CD4-positive, alpha-beta memory T cell (primary cell): ENCODE measurements at places on chromosomes 7 and 10.
A peak's percentile ranks its signal among the peaks of the same experiment; 100 is the strongest.

GRCh38 chr10:22737587-22737986, 23.2 kb upstream of the PIP4K2A start:
- no peak for DNase-seq

- DNase-seq, result peak; percentile 57
Observed at GRCh38 chr10:97210543-97210960, 24.8 kb upstream of the SLIT1 start.

GRCh38 chr10:84654671-84655070, 326.3 kb downstream of the CCSER2 start:
- DNase-seq, result no peak

DNA sequence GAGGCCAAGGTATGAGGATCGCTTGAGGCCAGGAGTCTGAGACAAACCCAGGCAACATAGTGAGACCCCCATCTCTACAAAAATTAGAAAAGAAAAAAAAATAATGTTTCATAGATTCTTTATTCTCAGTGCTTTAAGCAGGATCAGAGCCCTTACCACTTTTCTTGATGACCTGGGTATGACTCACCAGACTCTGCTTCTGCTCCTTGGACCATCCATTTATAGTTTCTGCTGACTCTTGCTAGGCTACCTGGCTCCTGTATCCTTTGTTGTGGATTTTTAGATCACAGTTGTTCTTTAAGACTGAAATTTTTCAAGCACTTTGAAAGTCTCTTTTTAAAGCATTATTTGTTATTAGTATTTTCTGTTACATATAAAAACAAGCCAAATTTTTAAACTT, 411.1 kb downstream of the GFRA1 start:
- DNase-seq, result no peak

GRCh38 chr7:38548605-38549004, 82.6 kb downstream of the AMPH start:
- DNase-seq, result no peak

DNA sequence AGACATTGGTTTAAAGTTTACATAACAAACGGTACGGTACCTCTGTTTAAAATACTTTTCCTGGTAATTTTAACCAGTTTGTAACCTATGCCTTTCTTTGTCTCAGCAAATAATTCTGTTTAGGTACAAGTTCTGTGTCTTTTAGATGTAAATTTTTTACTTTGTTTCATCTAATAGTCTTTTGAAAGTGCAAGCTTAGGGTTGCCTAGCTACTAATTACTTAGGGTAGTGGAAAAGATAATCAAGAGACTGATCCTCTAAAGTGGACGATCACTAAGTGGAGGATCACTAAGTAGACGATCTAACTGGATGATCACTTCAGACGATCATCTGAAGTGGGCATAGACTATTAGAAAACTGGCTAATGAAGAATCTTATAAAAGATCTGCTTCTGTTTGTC, 16.1 kb upstream of the FKBP9 start:
- DNase-seq, result no peak

DNA sequence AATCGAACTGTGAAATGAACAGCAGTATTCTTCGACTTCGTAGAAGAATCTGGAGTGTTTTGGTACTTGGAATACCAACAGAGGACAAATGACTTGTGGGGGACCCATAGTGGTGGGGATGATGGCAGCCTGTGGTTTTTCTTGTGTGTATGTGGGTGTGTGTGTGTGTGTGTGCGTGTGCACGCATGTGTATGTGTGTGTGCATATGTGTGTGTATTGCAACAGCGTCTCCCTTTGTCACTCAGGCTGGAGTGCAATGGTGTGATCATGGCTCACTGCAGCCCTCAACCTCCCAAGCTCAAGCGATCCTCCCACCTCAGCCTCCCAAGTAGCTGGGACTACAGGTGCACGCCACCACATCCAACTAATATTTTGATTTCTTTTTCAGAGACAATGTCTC, 9.4 kb upstream of the YWHAG start:
- DNase-seq, result no peak

GRCh38 chr10:106252541-106252940, 912.0 kb downstream of the SORCS1 start:
- DNase-seq, result no peak

DNA sequence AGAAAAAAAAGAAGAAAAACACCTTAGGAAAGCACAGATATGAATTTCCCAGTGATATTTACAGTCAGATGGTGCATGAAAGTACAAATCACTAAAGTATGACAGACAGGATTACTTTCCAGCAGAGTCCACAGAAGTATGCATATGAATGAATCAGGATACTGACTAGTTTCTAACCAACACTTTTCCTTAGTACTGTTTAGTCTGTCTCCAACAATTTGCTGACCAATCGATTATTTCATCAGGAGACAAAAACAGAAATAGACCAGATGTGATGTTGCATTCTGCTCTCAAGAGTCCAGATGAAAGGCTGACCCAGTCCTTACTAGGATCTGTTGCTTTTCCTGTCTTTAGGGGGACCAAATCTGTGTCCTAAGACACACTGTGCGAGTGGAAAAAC, 14.6 kb downstream of the SLC35B4 start:
- DNase-seq, result no peak

DNA sequence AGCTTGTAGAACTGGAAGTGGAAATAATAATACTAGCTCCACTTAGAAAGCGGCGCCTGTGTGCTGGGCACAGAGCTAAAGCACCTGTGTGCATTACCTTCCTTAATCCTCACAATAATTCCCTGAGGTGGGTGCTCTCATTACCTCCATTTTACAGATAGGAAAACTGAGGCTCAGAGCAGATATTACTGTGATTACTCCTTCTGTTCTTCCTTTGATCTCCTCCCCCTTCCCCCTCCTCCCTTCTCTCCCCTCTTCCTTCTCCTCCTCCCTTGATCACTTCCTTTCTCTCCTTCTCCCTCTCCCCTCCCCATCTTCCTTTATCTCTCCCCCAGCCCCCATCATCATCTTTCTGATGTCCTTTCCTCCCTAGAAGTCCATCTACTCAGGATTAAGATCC, 55.0 kb downstream of the C10orf105 start:
- no peak for DNase-seq

- DNase-seq, result no peak
Observed at GRCh38 chr10:123583639-123584418, 82.3 kb upstream of the GPR26 start.
